ENCODE measurements at places on chromosomes 2 and 18.

DNA sequence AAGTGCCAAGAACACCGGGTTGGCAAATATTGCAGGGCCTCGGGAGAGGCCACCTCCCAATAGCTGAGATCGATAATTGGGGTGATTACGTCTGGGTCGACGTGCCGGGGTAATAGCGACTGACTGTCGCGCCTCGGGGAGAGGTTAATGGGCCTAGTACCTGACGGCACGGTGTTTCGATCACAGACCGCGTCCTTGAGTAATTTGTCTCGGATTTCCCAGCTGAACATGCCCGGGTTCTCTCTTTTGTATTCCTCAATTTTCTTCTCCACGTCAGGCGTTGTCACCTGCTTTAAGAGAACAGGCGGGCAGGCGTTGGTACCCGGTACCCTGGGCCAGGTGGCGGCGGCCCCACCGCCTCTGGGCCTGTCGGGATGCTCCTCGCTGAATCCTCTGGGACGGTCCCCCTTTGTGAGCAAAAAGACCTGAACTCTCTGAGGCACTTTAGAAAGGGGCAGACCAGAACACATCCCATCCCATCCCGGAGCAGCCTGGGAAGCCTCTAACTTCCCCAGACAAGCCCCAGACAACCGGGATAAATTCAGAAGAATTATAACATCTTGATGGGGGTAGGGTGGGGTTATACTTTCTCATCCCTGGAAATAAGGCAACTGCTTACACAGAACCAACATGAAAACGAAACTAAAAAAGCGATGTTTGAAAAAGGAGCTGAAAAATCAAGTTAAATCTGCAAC is 3.3 kb downstream of the PAX3 start:
- no peak for DNase-seq

GRCh38 chr2:222108957-222109585 is 189.7 kb downstream of the PAX3 start:
- DNase-seq = no peak

- DNase-seq = no peak
Measured at GRCh38 chr2:204491528-204491927, 53.7 kb upstream of the PARD3B start.

DNA sequence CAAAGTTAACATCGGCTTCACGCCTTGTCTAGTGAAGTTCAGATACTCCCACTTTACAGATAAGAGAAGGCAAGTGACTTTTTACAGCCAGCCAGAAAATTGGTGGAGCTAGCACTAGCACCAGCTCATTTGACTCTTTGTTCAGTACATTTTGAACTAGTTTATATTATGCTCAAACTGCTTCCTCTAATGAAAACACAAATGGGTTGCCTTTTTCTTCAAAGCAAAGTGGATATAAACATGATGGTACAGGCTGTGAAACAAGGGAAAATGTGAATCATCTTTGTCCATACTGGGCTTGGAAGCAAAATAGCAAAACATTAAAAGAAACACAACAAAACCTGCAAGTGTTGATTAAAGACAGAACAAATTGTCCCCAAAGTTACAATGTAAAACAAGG is 99.6 kb upstream of the LHCGR start:
- DNase-seq = no peak

GRCh38 chr2:230905448-230906421 is 19.3 kb downstream of the GPR55 start:
- peak; percentile 87 for DNase-seq

All from activated CD8-positive, alpha-beta T cell treated with anti-CD3 and anti-CD28 coated beads, Interleukin-2, amount 10 ng/mL, durations not matched to agents 7 days and 5 days (primary cell).